ENCODE measurements at places on chromosomes 16 and 17.

DNA sequence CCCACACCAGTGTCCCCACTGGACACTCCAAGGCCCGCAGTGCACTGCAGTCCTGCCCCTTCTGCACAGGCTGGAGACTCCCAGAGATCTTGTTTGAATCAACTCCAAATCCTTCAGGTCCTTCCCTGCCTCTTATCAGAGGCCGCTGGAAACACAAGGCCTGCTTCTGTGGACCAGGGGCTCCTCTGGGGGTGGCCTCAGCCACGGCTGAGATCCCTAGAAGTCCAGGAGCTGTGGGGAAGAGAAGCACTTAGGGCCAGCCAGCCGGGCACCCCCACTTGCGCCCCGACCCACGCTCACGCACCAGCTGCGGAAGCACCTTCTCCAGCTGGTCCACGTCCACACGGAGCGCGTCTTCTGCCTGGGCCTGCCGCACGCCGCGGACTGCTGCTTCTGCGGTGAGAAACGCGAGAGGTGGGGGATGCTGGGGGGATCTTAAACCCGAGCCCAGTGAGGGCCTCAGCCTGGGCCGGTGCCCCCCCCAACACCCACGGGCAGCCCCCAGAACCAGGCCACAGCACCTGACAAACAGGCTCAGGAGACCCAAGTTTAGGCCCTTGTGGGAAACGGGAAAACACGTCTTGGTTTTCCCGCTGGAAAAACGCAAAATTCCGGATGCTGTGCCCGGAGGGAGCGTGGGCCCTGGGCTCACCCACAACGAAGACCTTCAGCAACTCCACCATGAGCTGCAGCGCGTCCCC, 3.5 kb downstream of the CENPX start:
- no peak for DNase-seq

GRCh38 chr17:27956601-27957445, 63.7 kb upstream of the LYRM9 start:
- peak; percentile 11 for DNase-seq

GRCh38 chr16:64865069-64865696, 256.7 kb downstream of the CDH11 start:
- DNase-seq = no peak

DNA sequence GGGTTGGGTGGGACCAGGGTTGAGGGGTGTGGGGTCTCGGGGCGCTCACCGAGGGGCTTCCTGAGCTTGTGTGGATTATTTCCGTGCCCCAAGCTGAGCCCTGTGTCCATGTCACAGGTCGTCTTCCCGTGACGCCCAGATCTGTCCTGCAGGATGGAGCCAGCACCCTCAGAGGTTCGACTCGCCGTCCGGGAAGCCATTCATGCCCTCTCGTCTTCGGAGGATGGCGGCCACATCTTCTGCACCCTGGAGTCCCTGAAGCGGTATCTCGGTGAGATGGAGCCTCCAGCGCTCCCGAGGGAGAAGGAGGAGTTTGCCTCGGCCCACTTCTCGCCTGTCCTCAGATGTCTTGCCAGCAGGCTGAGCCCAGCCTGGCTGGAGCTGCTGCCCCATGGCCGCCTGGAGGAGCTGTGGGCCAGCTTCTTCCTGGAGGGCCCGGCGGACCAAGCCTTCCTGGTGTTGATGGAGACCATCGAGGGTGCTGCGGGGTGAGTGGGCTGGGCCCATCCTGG, 1.0 kb downstream of the TELO2 start:
- DNase-seq = no peak

DNA sequence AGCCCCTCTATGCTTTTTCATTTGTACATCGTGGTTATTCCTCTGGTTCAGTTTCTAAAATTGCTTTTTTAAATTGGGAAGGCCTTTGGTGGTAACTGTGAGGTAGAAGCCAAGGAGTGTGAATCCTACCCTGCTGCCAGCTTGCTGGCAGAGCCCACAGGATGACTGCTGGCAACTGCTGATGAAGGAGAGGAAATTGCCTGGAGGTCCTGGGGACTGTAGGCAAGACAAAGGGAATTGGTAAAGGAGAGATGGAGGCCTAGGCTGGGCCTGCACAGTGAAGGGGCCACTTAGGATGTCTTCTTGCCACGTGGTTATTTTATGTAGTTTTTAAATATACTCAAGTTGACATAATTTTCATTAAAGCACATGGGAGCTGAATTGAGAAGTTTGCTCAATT, 15.8 kb downstream of the C17orf58 start:
- DNase-seq = no peak

DNA sequence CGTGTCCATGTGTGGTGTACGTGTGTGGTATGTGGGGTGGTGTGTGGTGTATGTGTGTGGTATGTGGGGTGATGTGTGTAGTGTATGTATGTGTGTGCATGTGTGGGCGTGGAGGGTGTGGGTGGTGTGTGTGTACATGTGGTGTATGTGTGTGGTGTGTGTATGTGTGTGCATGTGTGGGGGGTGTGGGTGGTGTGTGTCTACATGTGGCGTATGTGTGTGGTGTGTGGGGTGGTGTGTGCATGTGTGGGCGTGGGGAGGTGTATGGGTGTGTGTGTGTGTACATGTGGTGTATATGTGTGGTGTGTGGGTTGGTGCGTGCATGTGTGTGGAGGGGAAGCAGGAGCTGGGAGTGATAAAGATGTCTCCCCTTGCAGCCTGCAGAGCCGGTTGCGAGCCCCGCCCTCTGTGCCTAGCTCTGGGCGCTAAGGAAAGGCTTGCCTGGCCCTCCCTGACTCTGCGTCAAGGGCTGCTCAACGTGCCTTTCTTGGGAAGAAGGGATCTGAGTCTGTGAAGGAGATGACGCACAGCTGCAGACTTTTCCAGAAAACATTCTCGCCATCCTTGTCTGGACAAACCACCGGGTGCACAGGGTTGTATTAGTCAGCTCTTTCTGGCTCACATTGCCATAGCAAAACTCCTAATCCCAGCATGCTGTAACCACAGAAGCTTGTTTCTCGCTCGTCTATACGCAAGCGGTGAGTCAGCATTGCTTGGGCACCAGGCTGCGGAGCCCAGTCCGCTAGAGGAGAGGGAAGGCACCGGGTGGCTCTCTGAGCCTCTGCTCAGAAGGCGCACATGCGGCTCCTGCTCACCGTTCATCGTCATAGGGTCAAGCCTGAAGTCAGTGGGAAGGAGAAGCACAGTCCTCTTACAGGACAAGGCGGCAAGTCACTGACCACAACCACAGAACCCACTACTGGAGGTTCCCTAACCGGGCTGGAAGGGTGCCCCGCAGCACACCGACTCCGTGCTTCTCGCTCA, 2.0 kb upstream of the CD300H start:
- DNase-seq = no peak

DNA sequence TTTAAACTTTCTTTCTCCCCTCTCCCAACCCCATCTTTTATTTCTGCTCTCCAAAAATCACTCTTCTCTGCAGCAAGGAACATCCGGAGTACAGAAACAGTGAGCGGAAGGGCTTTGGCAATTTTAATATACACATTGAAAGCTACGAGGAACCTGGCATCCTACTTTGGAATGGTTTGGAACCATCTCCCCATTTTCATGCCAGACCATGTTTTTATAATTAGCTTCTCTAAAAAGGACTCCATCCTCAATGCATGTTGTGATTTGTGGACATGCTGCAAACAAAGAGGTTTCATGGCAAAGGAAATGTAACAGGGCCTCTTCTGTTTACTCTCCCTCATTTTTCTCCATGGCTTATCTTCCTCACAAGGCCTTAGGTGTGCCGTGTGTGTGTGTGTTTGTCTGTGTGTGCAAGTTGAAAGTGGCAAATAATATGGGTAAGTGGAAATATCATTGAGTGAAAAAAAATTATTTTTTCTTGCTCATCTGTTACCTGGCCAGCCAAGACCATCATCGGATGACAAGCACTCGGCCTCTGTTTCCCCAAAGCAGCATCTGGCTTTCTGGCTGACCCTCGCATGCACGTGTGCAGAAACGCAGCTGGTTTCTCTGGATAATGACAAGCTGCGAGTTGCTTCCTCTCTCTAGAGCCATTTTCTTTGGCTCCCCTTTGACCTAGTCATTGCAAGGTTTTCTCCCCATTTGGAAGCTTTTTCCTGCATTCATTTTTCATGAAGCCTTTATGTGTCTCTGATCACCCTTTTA, 585.0 kb downstream of the TMEM114 start:
- no peak for DNase-seq

GRCh38 chr17:17860766-17861107, 24.0 kb upstream of the SREBF1 start:
- no peak for DNase-seq

DNA sequence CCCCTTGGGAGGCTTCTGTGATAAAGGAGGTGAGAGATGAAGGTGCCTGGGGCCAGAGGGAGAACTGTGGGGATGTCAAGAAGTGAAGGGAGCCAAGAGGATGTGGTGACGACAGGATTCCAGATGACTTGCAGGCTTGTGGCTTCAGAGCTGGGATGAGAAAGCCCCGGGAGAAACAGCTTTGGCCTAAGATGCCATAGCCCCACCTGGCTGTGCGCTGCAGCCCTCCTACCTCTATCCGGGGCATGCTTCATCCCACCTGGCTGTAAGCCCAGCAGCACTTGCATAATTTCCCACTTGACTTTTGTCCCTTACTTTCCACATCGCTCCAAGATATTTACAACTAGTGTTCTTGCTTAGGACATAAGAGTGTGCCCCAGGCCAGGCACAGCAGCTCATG, 29.3 kb downstream of the GINS3 start:
- DNase-seq = no peak

- no peak for DNase-seq
Measured at GRCh38 chr17:48043176-48043575, 5.0 kb upstream of the NFE2L1 start.
